ENCODE measurements at places on chromosomes 1 and 21.

- H3K4me1 ChIP-seq = peaks cover 6% of the 10 kb centered on the region
- H3K27ac ChIP-seq = no peak overlapping the region
- no peak overlapping the region for H3K4me3 ChIP-seq
- no peak for DNase-seq
- H3K27me3 ChIP-seq = peaks cover 10% of the 10 kb centered on the region
- H3K36me3 ChIP-seq = no peaks in the 10 kb centered on the region
Observed at GRCh38 chr1:247362153-247362552, 30.5 kb upstream of the ZNF496 start.

GRCh38 chr21:29209696-29210095 lies 79.3 kb downstream of the MAP3K7CL start:
- DNase-seq = no peak
- H3K27ac ChIP-seq = no peak overlapping the region
- peaks cover 3% of the 10 kb centered on the region for H3K27me3 ChIP-seq
- H3K36me3 ChIP-seq = no peaks in the 10 kb centered on the region
- no peak overlapping the region for H3K4me3 ChIP-seq
- peaks cover 13% of the 10 kb centered on the region for H3K4me1 ChIP-seq

GRCh38 chr1:67969446-67969845 lies 81.0 kb downstream of the DIRAS3 start:
- DNase-seq = no peak
- no peak overlapping the region for H3K27ac ChIP-seq
- H3K36me3 ChIP-seq = no peaks in the 10 kb centered on the region
- H3K4me3 ChIP-seq = no peak overlapping the region

DNA sequence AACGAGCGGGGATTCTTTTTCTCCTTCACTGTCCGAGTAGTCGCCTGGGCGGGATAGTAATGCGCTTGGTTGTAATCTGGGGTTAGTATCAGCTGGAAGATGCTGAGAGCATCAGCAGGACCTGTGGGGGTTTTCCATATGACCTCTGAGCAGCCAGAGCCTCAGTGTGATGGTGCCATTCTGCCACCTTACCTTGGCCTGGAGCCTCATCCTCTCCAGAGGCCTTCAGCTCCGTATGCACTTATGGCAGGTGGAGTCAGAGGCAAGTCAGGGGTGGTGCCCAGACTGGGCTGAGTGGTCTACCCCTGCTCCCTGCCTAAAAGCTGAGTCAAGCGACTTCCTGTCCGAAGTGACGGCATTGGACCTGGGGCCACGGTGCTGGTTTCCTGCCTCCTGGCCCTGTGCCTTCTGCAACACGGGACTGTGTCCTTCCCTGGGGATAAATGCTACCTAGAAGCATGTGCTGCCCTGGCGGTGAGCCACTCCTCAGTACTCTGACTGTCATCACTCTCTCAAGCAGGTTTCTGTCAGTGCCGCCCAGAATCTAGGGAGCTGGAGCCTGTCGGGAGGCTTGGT lies 24.7 kb downstream of the TENT5C start:
- H3K27me3 ChIP-seq = peaks cover 8% of the 10 kb centered on the region
- H3K4me3 ChIP-seq = no peak overlapping the region
- peaks cover 28% of the 10 kb centered on the region for H3K36me3 ChIP-seq
- H3K27ac ChIP-seq = no peak overlapping the region

GRCh38 chr1:9075022-9075421 lies 5.6 kb upstream of the SLC2A5 start:
- H3K27me3 ChIP-seq = peaks cover 51% of the 10 kb centered on the region
- no peak for DNase-seq
- H3K27ac ChIP-seq = no peak overlapping the region
- peaks cover 2% of the 10 kb centered on the region for H3K36me3 ChIP-seq
- no peak overlapping the region for H3K4me3 ChIP-seq

Data from activated naive CD8-positive, alpha-beta T cell treated with anti-CD3 and anti-CD28 coated beads, Interleukin-2, amount 10 ng/mL, durations not matched to agents 7 days and 5 days (primary cell).